Upper lobe of right lung (tissue), 1 donor: ENCODE measurements at places on chromosomes 5 and 9. TPM values are rescaled to one million over a fixed set of nuclear protein-coding genes. Genes with fewer than 3 reads are reported as not detected.

- H3K4me3 ChIP-seq, result peak overlapping the region; percentile 89
- no peaks in the 10 kb centered on the region for H3K36me3 ChIP-seq
- no peaks in the 10 kb centered on the region for H3K27me3 ChIP-seq
- no peak for DNase-seq
These were observed 10.4 kb downstream of the PTCH1 start for GRCh38 chr9:95506428-95506677.

DNA sequence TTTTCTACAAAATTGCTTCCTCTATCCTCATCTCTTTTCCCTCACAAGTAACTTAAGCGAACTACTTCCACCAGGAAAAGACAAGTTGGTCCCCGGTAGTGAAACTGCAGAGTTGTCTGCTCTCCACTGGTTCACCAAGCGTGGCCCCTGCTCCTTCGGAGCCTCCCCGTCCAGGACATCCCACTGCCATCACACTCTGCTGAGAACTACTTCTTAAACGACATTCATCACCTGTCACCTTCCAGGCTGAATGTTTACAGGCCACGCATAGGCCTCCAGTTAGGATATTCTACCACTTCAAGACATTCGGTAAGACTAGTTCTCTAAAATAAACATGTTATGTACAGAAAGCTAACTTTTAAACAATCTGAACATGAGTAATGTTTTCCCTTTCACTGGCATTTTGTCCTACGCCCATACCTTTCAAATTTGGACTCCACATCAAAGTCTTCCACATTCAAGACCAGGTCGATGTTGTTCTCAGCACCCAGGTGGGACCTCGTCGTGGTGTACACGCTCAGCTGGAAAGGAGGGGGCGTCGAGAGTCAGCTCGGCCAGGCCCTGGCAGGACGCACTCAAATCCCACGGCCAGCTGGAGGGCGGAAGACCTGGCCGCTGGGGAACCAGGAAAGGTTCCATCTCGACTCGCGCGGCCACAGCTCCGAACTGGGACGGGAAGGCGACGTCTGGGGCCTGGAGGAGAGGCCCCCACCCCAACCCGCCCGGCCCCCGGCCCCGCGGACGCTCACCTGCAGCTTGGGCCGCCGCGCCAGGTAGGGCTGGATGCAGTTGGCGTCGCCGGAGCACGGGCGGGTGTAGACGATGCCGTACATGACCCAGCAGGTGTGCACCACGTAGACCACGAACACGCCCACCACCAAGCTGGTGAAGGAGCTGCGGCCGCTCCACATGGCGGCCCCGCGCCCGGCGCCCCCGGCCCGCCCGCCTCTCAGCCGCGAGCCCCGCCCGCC lies 683 bp downstream of the CLPTM1L start:
- peak overlapping the region; percentile 74 for H3K27ac ChIP-seq
- peaks cover 33% of the 10 kb centered on the region for H3K36me3 ChIP-seq
- H3K27me3 ChIP-seq, result no peaks in the 10 kb centered on the region
- DNase-seq, result no peak

DNA sequence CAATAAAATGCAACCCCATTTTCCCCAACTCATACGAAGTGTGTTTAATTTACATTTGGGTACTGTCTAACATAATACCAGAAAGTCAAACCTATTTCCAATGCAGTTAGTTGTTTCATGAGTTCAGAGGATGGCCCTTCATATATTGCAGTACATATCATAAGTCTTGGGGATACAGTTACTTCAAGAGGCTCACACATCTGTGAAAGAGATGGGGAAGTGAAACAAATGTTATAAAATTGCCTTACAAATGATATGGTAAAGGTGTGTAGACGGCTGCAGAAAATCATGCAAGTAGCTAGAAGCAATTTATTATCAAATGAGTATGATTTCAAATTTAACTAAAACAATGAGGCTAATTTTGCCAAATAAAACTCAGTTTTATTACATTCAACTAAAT lies 219.0 kb upstream of the CDH12 start:
- no peaks in the 10 kb centered on the region for H3K4me1 ChIP-seq

GRCh38 chr9:134460206-134460605 lies 134.0 kb downstream of the RXRA start:
- H3K4me3 ChIP-seq, result no peak overlapping the region
- no peak overlapping the region for H3K27ac ChIP-seq
- peaks cover 17% of the 10 kb centered on the region for H3K4me1 ChIP-seq
- no peaks in the 10 kb centered on the region for H3K27me3 ChIP-seq
- DNase-seq, result no peak
- no peaks in the 10 kb centered on the region for H3K36me3 ChIP-seq

DNA sequence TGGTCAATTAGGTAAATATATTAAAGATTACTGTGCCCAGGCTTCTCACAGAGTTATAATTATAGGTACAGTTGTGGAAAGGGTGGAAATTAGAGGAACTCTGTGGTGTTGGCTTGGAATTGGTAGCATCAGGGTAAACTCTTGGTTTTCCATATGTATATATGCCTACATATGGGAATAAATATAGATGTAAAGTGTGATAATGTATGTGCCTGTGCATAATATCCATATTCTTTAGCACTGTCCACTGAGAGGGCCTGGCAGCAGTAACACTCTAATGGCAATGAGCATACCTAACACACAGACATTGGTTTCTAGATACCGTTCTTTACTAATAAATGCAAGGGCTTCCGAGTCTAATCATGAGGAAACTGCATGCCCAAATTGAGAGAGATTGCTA lies 4.0 kb upstream of the PTPDC1 start:
- no peak overlapping the region for H3K27ac ChIP-seq
- peaks cover 8% of the 10 kb centered on the region for H3K4me1 ChIP-seq
- H3K4me3 ChIP-seq, result no peak overlapping the region

GRCh38 chr9:22079873-22080341 lies 70.8 kb upstream of the CDKN2B start:
- H3K27me3 ChIP-seq, result no peaks in the 10 kb centered on the region
- H3K4me3 ChIP-seq, result no peak overlapping the region
- H3K4me1 ChIP-seq, result peaks cover 8% of the 10 kb centered on the region
- DNase-seq, result no peak
- no peaks in the 10 kb centered on the region for H3K36me3 ChIP-seq
- no peak overlapping the region for H3K27ac ChIP-seq

Gene HSD17B3
- 0.81 TPM for total RNA-seq

GRCh38 chr9:19127871-19128500 lies 694 bp upstream of the PLIN2 start:
- H3K27ac ChIP-seq, result peak overlapping the region; percentile 96
- peak; percentile 71 for DNase-seq
- no peaks in the 10 kb centered on the region for H3K27me3 ChIP-seq
- peaks cover 33% of the 10 kb centered on the region for H3K36me3 ChIP-seq
- H3K4me3 ChIP-seq, result peak overlapping the region; percentile 96
- H3K4me1 ChIP-seq, result peaks cover 32% of the 10 kb centered on the region

Gene PCDHA10
- 1.7 TPM for total RNA-seq

Gene TRPM3
- 0.35 TPM for total RNA-seq

DNA sequence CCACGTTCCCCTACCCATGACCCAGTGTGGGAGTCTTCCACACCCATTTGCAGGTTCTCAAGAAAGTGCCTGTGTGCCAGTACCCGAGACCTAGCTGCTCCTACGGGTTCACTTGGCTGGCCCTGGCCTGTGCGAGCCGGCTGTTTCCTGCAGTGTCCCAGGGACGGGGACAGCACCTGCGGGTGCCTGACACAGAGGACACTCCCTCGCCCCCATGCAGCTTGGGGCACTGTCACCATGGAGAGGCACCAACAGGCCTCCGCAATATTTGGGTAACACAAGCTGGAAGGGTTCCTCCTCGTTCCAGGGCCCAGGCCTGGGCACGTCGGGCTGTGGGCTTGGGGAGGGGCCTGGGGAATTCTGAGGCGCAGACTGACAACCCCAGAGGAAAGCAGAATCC lies 41.4 kb downstream of the DUSP1 start:
- DNase-seq, result peak; percentile 59
- H3K4me1 ChIP-seq, result peaks cover 25% of the 10 kb centered on the region
- no peak overlapping the region for H3K4me3 ChIP-seq
- H3K27ac ChIP-seq, result no peak overlapping the region
- no peaks in the 10 kb centered on the region for H3K36me3 ChIP-seq
- no peaks in the 10 kb centered on the region for H3K27me3 ChIP-seq

- no peaks in the 10 kb centered on the region for H3K27me3 ChIP-seq
- H3K4me1 ChIP-seq, result peaks cover 10% of the 10 kb centered on the region
- no peak overlapping the region for H3K27ac ChIP-seq
- DNase-seq, result no peak
- no peak overlapping the region for H3K4me3 ChIP-seq
These were observed 2.8 kb downstream of the CMBL start for GRCh38 chr5:10304932-10305331.

DNA sequence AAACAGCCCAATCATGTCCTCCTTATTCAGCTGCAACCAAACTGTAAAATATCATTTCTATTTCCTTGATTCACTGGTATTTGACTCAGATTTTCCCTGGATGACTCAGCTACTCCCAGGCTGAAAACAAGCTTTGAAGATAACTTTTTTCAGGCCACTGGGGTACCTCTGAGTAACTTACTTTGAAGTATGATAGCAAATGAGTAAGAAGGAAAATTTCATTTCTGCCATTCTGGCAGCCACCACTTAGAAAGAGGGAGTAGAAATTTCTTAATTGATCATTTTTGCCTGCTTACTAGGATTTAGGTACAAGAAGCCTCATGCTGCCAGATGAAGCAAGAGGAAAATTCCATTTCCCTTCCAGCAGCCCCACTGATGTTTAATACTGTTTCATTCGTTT lies 247.4 kb downstream of the PRELID2 start:
- no peak overlapping the region for H3K27ac ChIP-seq
- no peak for DNase-seq
- no peak overlapping the region for H3K4me3 ChIP-seq
- no peaks in the 10 kb centered on the region for H3K36me3 ChIP-seq
- H3K4me1 ChIP-seq, result no peaks in the 10 kb centered on the region
- no peaks in the 10 kb centered on the region for H3K27me3 ChIP-seq

Gene CCDC187
- total RNA-seq, result 0.09 TPM

DNA sequence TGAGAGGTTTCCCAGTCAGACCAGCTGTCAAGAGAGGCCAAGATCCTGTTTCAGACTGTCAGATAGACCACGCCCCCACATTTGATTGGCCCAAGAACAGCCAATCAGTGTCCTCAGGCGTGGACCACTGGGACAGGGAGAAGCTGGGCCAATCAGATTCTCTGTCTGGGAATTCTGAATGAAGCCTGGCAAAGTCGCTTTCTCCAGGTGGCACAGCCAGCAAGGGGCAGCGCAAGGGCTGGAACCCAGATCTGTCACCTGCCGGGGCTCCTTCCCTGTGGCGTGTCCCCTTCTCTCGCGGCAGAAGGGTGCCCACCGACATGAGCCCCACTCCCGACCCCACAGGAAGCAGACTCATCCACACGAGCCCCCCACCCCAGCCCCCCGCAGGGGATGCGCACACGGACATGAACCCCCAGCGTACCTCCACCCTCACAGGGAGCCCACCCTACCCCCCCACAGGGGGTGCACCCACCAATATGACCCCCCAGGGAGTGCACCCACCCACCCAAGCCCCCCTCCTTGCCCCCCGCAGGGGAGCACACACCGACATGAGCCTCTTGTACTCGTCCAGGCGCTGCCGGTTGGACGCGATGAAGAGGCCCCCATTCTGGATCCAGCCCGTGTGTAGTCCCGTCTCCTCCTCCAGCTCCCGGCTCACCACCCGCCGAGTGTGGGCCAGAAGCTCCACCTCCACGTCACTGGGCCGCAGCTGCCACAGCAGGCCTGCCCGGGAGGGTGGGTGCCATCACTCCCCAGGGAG lies 6.1 kb downstream of the SARDH start:
- peak; percentile 58 for DNase-seq
- no peak overlapping the region for H3K4me3 ChIP-seq
- H3K4me1 ChIP-seq, result no peaks in the 10 kb centered on the region
- H3K27ac ChIP-seq, result no peak overlapping the region

DNA sequence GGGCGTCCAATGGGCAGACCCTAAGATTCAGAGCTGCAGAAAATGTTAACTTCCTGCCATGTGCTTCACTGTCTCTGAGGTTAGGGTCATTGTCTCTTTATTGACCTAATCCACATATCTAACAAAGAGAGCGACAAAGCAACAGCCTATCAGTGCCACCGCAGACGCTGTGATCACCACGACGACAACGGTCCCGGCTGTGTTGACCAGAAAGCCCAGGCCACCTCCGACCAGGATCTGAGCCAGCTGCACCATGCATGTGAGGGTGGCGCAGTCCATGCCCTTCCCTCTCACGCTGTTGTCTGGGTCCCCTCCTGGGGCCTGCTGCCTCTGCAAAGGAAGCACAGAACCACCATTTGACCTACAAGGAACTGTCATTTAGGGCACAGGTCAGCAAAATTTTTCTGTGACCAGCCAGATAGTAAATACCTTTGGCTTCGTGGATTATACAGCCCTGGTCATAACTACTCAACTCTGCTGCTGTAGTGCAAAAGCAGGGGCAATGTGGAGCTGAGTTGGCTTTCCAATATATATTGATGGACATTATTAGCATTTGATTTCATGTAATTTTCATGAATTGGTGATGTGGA lies 8.5 kb downstream of the RXFP3 start:
- DNase-seq, result no peak
- H3K4me3 ChIP-seq, result no peak overlapping the region
- H3K27ac ChIP-seq, result no peak overlapping the region
- H3K4me1 ChIP-seq, result no peaks in the 10 kb centered on the region
- peaks cover 25% of the 10 kb centered on the region for H3K27me3 ChIP-seq

DNA sequence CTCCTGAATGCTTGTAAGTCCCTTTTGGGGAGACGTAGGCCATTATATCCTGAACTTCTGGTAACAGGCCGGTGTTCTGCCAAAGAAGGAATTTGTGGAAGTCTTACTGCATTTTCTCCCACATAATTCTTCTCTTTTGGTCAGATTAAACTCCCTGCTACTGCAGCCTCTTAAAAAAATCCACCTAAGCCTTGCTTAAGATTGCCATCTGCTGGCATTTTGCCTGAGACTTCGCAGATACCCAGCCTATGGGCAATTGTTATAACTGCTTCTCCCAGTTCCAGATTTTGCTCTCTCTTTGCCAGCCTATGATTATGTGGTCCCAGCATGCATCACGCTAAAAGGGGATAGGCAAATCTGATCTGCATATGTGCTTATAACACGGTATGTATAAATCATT lies 391.6 kb upstream of the CHD1 start:
- no peak overlapping the region for H3K27ac ChIP-seq
- no peaks in the 10 kb centered on the region for H3K4me1 ChIP-seq
- no peaks in the 10 kb centered on the region for H3K27me3 ChIP-seq
- H3K36me3 ChIP-seq, result no peaks in the 10 kb centered on the region
- no peak for DNase-seq

GRCh38 chr9:111525056-111525977 lies at the start of gene ZNF483:
TSS of gene ZNF483 (plus strand) at chr9:111525179. CDS start at chr9:111527396, 2,217 bp downstream.
- H3K4me1 ChIP-seq, result peaks cover 6% of the 10 kb centered on the region
- H3K27ac ChIP-seq, result peak within 1 kb of the TSS; percentile 42
- peak within 1 kb of the TSS; percentile 88 for H3K4me3 ChIP-seq
- H3K36me3 ChIP-seq, result no peaks in the 10 kb centered on the region
- H3K27me3 ChIP-seq, result no peaks in the 10 kb centered on the region

- no peak overlapping the region for H3K27ac ChIP-seq
- DNase-seq, result no peak
- H3K4me1 ChIP-seq, result no peaks in the 10 kb centered on the region
- no peak overlapping the region for H3K4me3 ChIP-seq
- no peaks in the 10 kb centered on the region for H3K27me3 ChIP-seq
- H3K36me3 ChIP-seq, result no peaks in the 10 kb centered on the region
These were observed 655.2 kb downstream of the ANXA1 start for GRCh38 chr9:73806876-73807275.

Gene DPP7
- total RNA-seq, result 183 TPM
